Anterior cingulate cortex (tissue), 58 donors: ENCODE measurements at places on chromosomes 16 and 17.

DNA sequence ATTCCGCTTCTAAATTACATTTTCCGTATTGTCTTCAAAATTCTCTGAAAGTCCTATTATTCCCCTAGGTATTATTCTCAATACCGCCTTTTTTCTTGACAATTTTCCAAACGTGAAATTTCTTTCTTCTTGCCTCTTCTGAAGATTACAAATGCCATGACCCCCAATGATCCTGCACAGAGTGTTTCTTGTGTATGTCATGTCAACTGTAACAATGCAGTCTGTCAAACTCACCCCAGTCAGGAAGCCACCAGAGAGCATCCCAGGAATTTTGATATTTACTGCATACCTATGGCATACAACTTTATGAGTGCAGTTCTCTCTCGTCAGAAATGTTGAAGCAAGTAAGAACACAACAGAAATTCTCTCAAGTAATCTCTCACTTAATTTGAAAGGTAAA lies 847.3 kb upstream of the CDH8 start:
- DNase-seq, result no peak

GRCh38 chr16:89423681-89424260 lies 66.6 kb downstream of the ANKRD11 start:
- no peak for DNase-seq

GRCh38 chr16:47504599-47504998 lies 43.5 kb downstream of the PHKB start:
- DNase-seq, result no peak

DNA sequence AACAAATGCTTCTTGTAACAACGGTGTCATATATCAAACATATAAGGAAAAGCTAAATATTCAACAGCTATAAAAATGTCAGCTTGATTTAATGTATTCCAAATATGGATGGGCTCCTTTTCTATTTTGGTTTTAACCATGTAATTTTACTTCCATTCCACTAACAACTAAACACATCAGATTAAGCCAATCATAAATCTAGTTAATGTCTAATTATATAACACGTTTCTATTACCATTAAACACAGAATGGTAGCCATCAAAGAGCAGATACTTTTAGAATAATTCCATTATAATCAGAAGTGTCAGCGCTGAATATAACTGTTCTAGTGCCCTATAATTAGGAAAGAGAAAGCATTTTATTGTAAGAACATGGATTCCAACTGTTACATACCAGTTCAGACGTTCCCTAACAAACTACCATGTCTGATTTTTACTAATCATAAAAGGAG lies 10.0 kb downstream of the CMC2 start:
- no peak for DNase-seq

DNA sequence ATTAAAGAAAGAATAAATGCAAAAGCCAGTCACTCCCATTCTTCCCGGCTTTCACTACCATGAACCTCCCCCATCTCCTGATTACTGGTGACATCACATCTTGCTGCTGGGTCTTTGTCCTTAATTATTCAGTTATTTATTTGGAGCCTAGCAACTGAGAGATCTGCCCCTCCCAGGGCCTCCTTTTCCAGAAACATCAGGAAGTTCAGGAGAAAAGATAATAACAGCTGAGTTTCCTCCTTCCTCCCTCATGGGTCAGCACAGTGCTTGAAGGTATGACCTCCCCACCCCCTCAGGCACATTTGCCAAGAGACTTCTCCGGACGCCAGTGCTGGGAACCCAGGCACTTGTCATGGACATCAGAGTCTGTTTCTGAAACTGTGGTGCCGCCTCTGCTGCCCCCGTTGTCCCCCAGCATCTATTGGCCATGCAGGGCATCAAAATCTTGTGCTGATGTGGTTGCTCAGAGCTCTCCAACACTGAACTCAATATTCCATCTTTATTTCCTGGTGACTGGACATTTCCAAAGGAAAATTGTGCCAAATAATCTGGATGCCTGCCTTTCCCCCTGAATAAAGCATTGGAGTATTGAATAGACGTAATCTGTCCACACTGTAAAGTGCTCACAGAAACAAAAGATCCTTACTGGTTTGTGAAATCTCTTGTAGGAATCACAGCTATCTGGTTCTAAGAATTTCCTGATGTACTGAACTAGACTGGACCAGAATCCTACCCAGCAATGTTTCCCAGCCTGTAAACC lies 71.8 kb downstream of the ZNF18 start:
- no peak for DNase-seq

- DNase-seq, result no peak
Measured at GRCh38 chr16:67848118-67848517, 625 bp upstream of the CENPT start.

DNA sequence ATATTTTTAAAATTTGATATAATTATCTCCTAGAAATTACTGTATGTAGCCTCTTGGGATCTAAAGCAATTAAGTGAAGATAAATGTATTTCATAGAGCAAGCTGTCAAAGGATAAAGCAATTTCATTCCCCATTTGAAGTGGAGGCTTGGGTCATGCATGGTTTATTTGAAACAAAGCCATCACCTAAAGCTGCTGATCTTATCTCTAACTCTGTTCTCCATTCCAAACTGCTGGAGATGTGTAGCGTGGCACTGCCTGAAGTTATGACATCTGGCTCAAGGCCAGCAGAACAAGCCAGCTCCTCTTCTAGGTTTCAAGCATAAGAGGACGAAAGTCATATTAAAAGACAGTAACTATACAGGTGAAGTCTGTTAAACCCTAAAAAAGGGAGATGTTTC lies 83.9 kb downstream of the HIC1 start:
- DNase-seq, result no peak

- peak; percentile 18 for DNase-seq
Measured at GRCh38 chr17:63998050-63998720, at the start of gene PRR29. PRR29 (plus strand) TSS chr17:63998351; CDS start chr17:63998365, 14 bp downstream.

- no peak for DNase-seq
Measured at GRCh38 chr17:76111956-76112355, 8.4 kb upstream of the EXOC7 start.

GRCh38 chr17:18041776-18042175 lies 2.6 kb downstream of the GID4 start:
- no peak for DNase-seq

- no peak for DNase-seq
Measured at GRCh38 chr16:17233318-17234002, 237.3 kb downstream of the XYLT1 start.

GRCh38 chr17:61927208-61928100 lies at the start of gene INTS2:
INTS2 (minus strand) TSS chr17:61927982; CDS start chr17:61926644, 1,338 bp downstream.
- DNase-seq, result peak; percentile 90

DNA sequence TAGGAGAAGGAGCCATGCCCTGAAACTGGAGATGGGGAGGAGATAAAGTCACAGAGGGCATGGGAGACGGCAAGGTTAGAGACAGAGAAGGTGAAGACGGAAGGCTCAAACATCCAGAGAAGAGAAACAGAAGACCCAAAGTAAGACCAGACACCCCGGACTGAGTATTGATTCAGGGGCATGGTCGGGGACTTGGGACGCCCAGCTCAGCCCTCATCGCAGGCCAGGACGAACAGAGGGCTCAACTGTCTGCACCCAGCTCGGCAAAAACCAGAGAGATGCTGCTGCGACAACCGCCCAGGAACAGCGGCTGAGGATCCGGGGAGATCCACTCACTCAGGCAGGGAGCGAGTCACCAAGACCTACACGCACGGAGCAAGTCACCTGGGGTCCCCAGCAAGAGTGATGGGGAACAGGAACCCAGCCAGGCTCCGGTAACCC lies 999 bp downstream of the XYLT1 start:
- no peak for DNase-seq

DNA sequence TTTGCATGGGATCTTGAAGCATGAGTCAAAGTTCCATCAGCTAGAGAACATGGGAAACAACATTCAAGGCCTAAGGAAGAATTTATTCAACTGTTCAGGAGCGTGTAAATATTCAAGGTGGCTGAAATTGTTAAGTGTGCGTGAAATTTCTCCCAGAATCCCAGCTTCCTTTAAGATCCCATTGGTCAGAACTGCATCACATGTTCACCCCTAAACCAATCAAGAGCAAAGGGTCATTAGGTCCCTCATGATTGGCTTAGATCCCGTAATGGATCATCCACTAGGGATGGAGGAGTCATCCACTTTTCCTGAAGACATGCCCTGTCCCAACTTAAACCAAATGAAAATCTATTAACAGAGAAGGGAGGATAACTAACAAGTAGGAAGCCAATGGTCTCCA lies 201.6 kb downstream of the TMEM114 start:
- no peak for DNase-seq

- no peak for DNase-seq
Measured at GRCh38 chr16:81926036-81926435, 85.2 kb downstream of the SDR42E1 start.

DNA sequence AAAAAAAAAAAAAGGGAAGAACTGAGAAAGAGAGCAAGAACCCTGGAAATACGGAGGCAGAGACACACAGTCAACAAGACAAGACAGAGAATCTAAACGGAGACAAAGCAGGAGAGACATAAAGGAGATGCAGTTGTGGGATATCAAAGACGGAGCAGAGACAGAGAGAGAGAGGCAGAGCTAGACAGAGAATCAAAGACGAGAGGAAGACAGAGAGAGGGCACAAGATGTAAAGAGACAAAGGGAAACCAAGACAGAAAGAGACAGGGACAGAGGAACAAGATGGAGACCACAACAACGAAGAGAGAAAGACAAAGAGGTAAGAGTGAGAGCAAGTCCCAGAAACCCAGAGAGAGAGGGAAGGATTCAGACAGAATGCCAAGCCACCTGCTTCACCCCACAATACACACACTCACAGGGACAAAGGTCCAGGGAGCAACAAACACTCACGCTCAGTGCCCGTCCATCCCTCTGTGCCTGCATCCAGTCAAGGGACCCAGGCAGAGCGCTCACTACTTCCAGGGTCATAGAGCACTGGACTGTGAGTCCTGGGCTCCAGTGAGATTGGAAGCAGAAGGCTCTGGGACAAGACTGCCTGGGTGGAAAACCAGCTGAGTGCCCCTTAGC lies 88.9 kb downstream of the C16orf78 start:
- no peak for DNase-seq

- no peak for DNase-seq
Measured at GRCh38 chr16:68756239-68756915, 19.3 kb downstream of the CDH1 start.

GRCh38 chr16:89709166-89709565 lies 7.7 kb upstream of the SPATA2L start:
- no peak for DNase-seq

DNA sequence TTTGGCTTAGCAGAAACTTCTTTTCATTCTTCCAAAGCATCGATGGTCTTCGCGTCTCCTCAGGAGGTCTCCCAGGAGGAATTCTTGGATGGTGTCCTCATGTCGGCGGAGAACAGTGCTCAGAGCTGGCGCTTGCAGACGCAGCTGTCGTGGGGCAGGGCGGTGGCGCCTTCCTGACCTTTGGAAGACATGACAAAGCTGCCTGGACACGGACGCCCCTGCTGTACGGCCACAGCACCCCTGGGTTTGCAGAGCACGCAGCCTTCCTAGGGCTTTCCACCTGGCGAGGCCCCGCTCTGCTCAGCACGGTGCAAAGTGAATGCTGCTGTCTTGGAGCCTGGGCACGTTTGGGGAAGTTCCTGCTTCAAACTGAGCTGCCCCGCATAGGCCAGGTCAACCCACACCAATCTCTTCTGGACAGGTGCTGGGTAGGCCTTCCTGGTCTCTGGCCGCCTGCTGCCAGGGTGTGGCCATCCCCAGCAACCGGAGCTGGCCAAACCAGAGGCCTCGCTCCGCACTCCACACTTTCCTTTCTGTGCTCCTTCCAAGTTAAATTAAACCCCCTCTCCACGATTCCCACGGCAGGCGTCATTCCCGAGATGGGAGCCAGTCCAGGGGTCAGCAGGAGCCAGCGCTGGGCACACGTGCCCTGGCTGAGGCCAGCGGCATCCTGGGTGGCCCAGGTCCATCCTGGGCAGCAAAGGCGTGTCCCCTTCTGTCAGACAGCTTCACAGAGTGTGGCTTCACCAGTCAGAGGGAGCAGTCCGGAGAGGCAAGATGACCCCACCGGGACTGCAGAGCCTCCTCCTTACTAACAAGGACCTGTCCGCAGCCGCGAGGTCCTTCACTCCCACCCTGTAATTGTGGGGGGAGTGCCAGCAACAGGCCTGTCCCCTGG lies 15.0 kb upstream of the KREMEN2 start:
- DNase-seq, result no peak

GRCh38 chr17:30554839-30555751 lies 77.9 kb downstream of the GOSR1 start:
- no peak for DNase-seq

DNA sequence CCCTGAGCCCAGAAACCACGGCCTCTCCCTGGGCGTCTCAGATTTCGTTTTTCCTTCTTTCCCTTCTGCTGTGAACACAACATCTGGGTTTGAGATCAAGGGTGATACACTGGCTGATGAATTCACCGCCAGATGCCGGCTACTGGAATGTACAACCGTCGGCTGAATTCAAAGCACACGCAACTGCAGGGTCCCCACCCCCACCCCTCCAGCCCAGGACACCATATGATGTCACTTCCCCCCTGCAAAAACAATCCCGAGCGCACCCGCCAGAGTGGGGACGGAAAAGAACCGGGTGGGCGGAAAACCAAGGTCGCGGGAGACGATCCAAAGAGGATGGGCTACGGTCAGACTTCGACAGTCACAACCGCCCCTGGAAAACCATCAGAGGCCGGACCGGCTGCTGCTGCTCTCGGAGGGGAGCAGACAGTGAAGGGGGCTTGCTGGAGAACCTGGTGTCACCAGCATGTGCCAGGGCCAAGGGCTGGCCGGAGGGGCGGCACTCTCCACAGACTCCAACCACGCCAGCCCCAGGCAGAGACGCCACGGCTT lies 23.3 kb downstream of the CEP295NL start:
- no peak for DNase-seq

- DNase-seq, result no peak
Measured at GRCh38 chr17:2081564-2081963, 26.7 kb downstream of the HIC1 start.

DNA sequence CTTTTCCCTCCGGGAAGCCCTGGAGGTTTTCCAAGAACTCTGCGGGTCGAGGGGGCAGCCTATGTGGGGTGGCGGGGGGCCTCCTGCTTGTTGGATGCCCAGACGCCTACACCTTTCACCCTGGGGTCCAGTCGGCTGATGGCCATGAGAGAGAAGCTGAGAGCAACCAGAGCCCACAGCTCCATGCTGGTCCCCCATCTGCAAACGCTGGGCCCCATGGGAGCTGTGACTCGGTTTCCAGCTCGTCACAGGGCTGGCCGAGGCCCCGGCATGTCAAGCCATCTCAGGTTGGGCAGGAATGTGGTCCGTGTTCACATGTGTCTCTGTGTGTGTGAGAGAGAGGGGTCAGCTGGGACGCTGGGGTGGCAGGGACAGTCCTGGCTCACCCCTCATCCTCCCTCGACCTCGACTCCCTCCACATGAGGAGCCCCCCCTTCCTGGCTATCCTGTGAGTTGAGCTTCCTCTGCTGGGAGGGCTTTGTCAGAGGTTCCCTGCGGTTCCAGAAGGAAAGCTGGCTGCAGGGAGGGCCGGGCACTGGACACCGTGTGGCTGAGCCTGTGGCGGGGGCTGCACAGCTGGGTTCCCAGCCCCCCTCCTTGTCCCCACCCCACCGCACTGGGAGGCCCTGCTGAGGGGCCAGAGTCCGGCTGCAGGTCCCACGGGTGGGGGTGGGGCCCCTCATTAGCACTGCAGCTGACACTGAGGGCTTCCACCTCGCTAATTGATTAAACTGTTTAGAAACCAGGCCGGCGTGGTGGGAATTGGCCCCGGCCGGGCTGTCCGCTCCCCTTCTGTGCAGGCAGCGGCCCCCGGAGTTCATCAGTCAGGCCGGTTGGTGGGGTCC lies 19.1 kb downstream of the METRNL start:
- no peak for DNase-seq
